ENCODE measurements at places on chromosomes 11 and 22. TPM values are rescaled to one million over a fixed set of nuclear protein-coding genes. Genes with fewer than 3 reads are reported as not detected.

FGF3 gene
- not detected for total RNA-seq

GLB1L2 gene
- 1.9 TPM for total RNA-seq

BTBD18 gene
- total RNA-seq: not detected

NAALADL1 gene
- total RNA-seq: 7.5 TPM

DNA sequence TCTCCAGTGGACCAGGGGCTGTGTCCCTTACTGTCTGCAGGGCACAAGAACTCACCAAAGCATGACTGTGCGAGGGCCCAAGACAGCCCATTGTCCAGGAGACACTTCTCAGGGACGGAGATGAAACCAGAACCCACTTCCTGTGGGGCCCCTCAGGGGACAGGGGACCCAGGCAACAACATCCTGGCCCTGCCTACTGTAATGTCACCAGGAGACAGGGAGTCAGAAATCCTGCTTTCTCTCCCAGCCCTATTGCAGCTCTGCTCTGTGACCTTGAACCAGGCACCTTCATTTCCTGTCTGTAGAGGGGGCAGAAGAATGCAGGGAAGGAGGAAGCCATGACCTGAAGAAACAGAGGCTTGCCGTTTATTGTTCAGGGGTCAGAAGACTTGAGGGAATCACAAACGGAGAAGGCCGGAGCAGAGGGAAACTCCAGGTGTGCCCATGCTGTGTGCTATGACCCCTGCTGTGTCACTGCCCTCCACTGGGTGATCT, 98.0 kb downstream of the NAT10 start:
- H3K4me1 ChIP-seq: peaks cover 66% of the 10 kb centered on the region
- peak overlapping the region; percentile 74 for H3K27ac ChIP-seq
- peak overlapping the region; percentile 30 for H3K4me3 ChIP-seq
- DNase-seq: peak; percentile 43
- H3K27me3 ChIP-seq: peaks cover 1% of the 10 kb centered on the region
- H3K36me3 ChIP-seq: no peaks in the 10 kb centered on the region

DNA sequence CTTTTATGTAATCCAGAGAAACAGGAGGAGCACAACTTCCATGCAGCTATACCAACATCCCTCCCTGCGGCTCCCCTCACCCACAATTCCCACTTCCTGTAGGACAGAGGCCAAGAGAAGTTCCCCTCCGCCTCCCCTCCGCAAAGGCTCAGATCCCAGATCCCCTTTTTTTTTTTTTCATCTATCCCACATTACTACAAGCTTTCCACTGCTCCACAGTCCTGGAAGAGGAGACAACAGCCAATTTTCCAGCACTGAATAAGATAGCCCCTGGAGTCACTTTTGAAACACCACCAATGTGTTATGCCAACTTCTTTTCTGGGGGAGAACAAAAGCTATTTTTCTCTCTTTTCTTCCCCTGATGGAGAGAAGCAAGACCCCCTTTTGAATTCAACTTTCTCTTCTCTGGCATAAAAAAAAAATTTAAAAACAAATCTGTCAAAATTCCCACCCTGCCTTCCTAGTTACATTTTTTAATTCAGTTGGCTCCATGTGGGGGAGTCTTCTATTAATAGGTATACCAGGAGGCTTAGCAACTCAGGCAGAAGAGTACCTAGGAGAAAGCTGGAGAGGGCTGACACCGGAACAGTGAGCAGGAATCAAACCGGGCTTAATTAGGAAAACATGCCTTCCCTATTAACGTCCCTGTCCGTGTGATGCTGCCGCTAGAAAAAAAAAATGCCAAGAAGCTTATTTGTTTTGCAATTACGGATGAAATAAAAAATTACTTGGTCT, 543.4 kb downstream of the BUD13 start:
- DNase-seq: no peak
- H3K27me3 ChIP-seq: no peaks in the 10 kb centered on the region
- H3K27ac ChIP-seq: no peak overlapping the region
- no peaks in the 10 kb centered on the region for H3K36me3 ChIP-seq
- no peaks in the 10 kb centered on the region for H3K4me1 ChIP-seq

GRCh38 chr11:72373163-72373562, 61.2 kb downstream of the CLPB start:
- H3K4me1 ChIP-seq: no peaks in the 10 kb centered on the region
- no peaks in the 10 kb centered on the region for H3K36me3 ChIP-seq
- H3K4me3 ChIP-seq: no peak overlapping the region
- no peak for DNase-seq

DNA sequence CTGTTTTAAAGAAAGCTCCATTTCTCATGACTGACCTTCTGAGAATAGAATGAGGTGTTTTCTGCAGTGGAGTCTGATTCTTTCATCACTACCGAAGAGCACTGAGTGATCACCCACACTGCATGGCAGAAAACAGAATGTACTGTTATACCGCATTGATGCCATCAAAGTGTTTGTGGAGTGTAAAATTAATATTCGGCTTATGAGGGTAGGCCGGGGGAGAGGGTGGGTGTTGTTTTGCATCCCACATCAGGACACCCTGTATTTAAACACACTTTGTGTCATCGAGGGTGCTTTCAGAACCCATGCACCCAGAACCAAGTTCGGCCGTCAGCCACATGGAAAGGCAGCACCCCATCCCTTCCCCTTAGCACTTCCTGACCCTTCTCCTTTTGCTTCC, 41.3 kb upstream of the ETS1 start:
- peak overlapping the region; percentile 60 for H3K4me3 ChIP-seq
- H3K27ac ChIP-seq: peak overlapping the region; percentile 84
- H3K36me3 ChIP-seq: peaks cover 7% of the 10 kb centered on the region

GRCh38 chr11:11211888-11212287, 141.2 kb downstream of the CSNK2A3 start:
- no peak overlapping the region for H3K27ac ChIP-seq
- no peak overlapping the region for H3K4me3 ChIP-seq
- H3K36me3 ChIP-seq: no peaks in the 10 kb centered on the region
- H3K27me3 ChIP-seq: peaks cover 16% of the 10 kb centered on the region

- DNase-seq: no peak
- H3K27me3 ChIP-seq: no peaks in the 10 kb centered on the region
- H3K4me1 ChIP-seq: peaks cover 50% of the 10 kb centered on the region
- peaks cover 56% of the 10 kb centered on the region for H3K36me3 ChIP-seq
- H3K4me3 ChIP-seq: peak overlapping the region; percentile 97
Observed at GRCh38 chr22:30425327-30425615, 297 bp upstream of the MTFP1 start.

Data from activated CD8-positive, alpha-beta T cell treated with anti-CD3 and anti-CD28 coated beads, Interleukin-2, amount 10 ng/mL, durations not matched to agents 7 days and 5 days (primary cell).